Thoracic aorta (tissue), 2 donors: ENCODE measurements at places on chromosomes 5 and 9. TPM values are rescaled to one million over a fixed set of nuclear protein-coding genes. Genes with fewer than 3 reads are reported as not detected.

Gene SOX30
- total RNA-seq, result not detected

Gene CWC27
- 13.4 TPM for total RNA-seq

Gene COL23A1
- total RNA-seq, result 1.5 TPM

Gene GDF9
- not detected for total RNA-seq

Gene SLC24A2
- total RNA-seq, result not detected

DNA sequence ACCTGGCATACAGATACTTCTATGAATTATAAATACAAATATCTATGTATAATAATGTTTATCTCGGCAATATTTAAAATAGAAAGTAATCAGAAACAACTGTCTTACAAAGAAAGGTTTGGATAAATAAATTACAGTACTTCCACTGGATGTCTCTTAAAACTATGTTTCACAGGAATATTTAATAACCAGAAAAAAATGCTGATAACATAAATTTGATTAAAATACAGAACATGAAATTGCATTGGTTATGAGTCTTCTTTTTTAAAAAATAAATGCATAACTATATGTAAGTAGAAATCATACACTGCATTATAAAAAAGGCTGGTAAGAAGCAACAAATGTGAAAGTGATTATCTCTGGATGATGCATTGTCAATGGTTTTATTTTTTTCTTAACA, 126.0 kb downstream of the AGTPBP1 start:
- DNase-seq, result no peak
- H3K36me3 ChIP-seq, result no peaks in the 10 kb centered on the region
- no peaks in the 10 kb centered on the region for H3K27me3 ChIP-seq
- no peak overlapping the region for H3K27ac ChIP-seq
- no peak overlapping the region for H3K4me3 ChIP-seq

DNA sequence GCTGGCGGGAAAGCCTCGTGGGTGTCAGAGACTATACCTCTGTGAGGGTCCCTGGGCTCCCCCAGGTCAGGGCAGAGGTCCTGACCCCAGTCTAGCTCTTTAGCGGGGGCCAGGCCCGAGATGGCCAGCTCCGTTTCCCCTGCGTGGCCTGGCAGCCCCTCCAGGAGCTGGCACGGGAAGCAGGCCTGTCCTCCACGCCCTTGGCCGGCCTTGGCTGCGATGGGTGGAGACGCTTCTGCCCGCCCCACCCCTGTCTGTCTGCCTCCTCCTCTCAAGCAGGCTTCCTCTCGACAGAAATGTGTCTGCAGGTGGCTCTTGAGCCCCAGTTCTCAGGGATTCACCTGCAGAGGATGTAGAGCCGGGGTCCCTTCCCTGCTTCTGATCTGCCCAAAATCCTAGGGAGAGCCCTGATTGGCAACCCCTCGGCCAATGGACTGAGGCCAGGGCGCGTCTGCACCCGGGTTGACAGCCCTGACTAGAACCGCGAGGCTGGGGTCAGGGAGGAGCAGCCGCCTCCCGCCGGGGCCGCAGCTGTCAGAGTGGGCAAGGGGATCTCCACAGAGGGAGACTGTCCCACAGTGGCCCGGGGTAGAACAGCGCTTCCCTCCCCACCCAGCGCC, 2.6 kb upstream of the GRIN1 start:
- H3K27ac ChIP-seq, result no peak overlapping the region
- H3K36me3 ChIP-seq, result no peaks in the 10 kb centered on the region
- DNase-seq, result no peak
- peaks cover 26% of the 10 kb centered on the region for H3K27me3 ChIP-seq

DNA sequence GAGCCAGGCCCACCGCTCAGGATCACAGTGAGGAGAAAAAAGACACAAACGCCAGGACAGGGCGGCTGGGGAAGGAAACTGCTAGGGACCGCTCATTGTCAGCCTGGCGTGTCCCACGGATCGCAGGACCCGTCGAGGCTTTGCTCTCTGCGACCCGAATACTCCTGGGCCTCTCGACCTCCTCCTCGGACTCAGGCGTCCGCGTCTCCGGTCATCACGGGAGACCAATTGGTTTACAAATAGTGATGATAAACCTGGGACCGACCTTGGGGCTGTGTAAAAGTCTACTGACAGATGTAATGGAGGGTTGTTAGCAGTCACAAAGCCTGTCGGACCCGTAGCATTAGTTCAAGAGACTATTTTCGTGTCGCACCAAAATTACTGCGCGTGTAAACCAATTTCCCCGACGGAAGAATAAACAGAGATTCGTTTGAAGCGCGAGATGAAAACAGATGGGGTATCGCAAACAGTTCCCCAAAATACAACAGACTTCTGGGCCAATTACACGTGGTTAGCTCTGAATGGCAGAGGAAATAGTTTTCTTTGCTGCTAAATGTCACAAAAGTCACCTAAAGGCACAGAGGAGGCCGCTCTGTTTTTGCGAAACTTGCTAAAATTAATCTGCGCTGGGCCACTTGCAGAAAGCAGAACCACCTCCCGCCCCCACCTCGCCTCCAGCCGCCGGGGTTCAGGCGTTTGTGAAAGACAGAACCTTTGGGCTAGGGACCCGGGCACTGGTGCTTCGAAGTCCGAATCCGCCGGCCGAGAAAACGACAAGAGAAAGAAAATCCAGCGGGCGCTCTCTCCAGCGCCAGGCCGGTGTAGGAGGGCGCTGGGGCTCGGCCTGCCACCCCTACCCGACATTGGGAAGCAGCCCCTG, 67.6 kb downstream of the FOXD1 start:
- peak overlapping the region; percentile 51 for H3K4me3 ChIP-seq
- H3K27me3 ChIP-seq, result peaks cover 12% of the 10 kb centered on the region
- no peak overlapping the region for H3K27ac ChIP-seq
- H3K4me1 ChIP-seq, result peaks cover 7% of the 10 kb centered on the region
- no peak for DNase-seq

- H3K4me1 ChIP-seq, result peaks cover 6% of the 10 kb centered on the region
- H3K27ac ChIP-seq, result peak overlapping the region; percentile 15
- no peaks in the 10 kb centered on the region for H3K27me3 ChIP-seq
- H3K36me3 ChIP-seq, result no peaks in the 10 kb centered on the region
- H3K4me3 ChIP-seq, result no peak overlapping the region
These were observed 22.3 kb downstream of the FAM78A start for GRCh38 chr9:131253891-131254491.
